ENCODE measurements at places on chromosomes 13 and 19.

DNA sequence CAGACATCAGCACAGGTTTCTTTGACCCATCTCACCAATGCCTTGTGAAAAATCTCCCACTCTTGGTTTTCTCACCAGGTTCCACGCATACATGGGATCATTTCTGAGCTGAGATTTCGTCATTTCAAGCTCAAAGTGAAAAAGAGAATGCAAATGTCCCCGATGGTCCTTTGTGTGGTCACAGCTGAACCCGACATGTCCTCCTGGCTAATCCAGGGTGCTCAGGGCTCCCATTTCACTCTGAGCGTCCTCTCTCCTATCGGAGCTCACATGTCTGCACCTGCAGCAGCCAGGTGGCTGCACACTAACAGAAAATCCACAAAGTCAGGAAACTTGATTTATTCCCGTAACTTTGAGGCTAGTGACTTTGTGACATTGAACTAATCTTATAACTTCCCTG is 9.3 kb upstream of the CEACAM3 start:
- DNase-seq = no peak

GRCh38 chr19:55297267-55297666 is 13.5 kb downstream of the BRSK1 start:
- no peak for DNase-seq

DNA sequence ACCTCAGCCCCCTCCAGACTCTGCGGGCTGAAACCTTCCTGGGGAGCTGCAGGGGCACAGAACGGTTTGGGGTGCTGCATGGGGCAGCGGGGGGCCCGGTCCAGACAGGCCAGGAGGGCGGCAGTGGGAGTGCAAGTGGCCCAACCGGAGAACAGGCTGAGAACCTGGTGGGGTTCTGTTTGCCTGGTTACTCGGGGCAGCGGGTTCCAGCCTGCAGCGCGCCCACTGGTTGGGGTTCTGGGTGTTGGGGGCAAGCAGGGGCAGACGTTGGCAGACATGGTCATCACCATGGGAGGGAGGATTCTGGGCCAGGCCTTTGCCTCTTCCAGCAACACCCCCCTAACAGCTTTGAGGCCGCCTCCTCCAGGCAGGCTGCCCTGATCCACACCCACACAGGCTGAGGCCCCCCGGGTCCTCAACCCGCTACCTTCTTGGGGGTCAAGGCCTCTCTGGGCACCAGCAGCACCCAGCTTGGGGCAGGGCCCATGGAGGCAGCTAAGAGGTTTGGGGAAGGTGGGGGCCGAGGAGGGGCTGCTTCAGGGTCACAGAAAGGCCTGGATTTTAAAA is at the start of gene PRR22:
Gene PRR22 (minus strand): TSS at position 166 of the 567 bp plus-strand sequence. CDS start 86 bp downstream, at position 80.
- DNase-seq = no peak

GRCh38 chr13:79352107-79352506 is 53.9 kb downstream of the RBM26 start:
- DNase-seq = no peak

GRCh38 chr19:46616631-46617322 is 8.1 kb downstream of the PTGIR start:
- DNase-seq = no peak

Data from fibroblast of the conjunctiva (primary cell).